ENCODE measurements at places on chromosomes 7 and 10. TPM values are rescaled to one million over a fixed set of nuclear protein-coding genes. Genes with fewer than 3 reads are reported as not detected.
A peak's percentile ranks its signal among the peaks of the same experiment; 100 is the strongest.

DNA sequence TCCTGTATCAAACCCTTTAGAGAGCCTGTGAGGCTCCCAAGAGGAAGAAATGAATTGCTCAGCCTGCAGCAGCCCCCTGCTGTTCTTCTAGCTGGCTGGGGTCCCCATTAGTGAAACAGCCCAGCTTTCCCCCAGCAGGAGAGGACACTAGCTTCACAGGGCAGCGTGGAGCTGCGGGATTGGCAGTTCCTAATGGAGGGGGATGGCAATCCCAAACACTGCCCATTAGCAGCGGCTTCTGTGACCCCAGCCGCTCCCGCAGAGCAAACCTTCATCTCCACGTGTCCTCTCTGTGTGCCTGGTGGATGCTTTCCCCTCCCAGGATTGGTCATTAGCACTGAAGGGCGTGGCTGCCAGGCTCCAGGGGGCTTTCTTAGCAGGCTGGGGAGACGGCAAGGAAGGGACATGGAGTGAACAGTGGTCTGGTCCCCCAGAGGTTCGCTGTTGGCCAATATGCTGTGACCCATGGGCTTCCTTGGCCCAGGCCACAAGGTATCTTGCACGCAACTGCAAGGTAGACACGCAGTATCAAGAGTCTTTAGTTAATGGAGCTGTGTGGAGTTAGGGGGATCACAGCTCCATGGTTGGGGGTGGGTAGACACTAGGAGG, 322.5 kb upstream of the ZMIZ1 start:
- H3K27me3 ChIP-seq, result peaks cover 16% of the 10 kb centered on the region
- no peaks in the 10 kb centered on the region for H3K36me3 ChIP-seq
- DNase-seq, result no peak
- no peak overlapping the region for H3K4me3 ChIP-seq
- no peak overlapping the region for H3K27ac ChIP-seq

DNA sequence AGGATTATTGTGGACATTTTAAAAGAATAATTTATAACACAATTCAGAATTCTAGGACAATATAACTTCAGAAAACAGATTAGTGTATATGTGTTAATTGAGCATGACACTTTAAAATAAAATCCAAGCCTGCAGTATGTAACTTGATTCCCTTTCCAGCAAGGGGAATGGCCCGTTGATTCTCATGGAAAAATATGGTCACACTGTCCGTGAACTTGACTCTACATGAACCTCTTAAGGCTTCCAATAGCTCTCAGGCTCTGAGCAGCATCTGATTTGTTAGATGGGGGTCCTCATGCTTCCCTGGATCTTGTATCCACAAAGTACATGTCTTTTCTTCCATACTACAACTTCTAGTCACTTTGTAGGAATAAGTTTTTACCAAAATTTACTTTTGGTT, 85.5 kb upstream of the AKR1E2 start:
- no peaks in the 10 kb centered on the region for H3K36me3 ChIP-seq
- peaks cover 17% of the 10 kb centered on the region for H3K27me3 ChIP-seq
- no peaks in the 10 kb centered on the region for H3K4me1 ChIP-seq
- no peak for DNase-seq
- H3K27ac ChIP-seq, result no peak overlapping the region

NKX1-2 gene
- total RNA-seq, result 0.04 TPM

LIPN gene
- total RNA-seq, result not detected

KCNH2 gene
- 368 TPM for total RNA-seq

GRCh38 chr10:101189461-101190401, 39.5 kb downstream of the LBX1 start:
- no peak overlapping the region for H3K4me3 ChIP-seq
- DNase-seq, result no peak
- peaks cover 3% of the 10 kb centered on the region for H3K27me3 ChIP-seq
- H3K27ac ChIP-seq, result no peak overlapping the region
- H3K4me1 ChIP-seq, result peaks cover 2% of the 10 kb centered on the region
- H3K36me3 ChIP-seq, result no peaks in the 10 kb centered on the region

GRCh38 chr7:155002411-155003091, 373 bp downstream of the PAXIP1 start:
- H3K27ac ChIP-seq, result peak overlapping the region; percentile 79
- H3K36me3 ChIP-seq, result peaks cover 49% of the 10 kb centered on the region
- DNase-seq, result no peak
- peaks cover 17% of the 10 kb centered on the region for H3K4me1 ChIP-seq
- H3K27me3 ChIP-seq, result no peaks in the 10 kb centered on the region
- peak overlapping the region; percentile 84 for H3K4me3 ChIP-seq

GRCh38 chr10:34098821-34099567, 716.1 kb downstream of the PARD3 start:
- H3K36me3 ChIP-seq, result no peaks in the 10 kb centered on the region
- no peaks in the 10 kb centered on the region for H3K4me1 ChIP-seq
- no peak overlapping the region for H3K4me3 ChIP-seq
- H3K27me3 ChIP-seq, result peaks cover 5% of the 10 kb centered on the region

- no peaks in the 10 kb centered on the region for H3K36me3 ChIP-seq
- no peak for DNase-seq
- no peak overlapping the region for H3K4me3 ChIP-seq
- H3K27ac ChIP-seq, result no peak overlapping the region
Measured at GRCh38 chr10:11208908-11209829, 191.5 kb downstream of the CELF2 start.

- DNase-seq, result no peak
- H3K4me3 ChIP-seq, result no peak overlapping the region
- no peak overlapping the region for H3K27ac ChIP-seq
- H3K27me3 ChIP-seq, result no peaks in the 10 kb centered on the region
- no peaks in the 10 kb centered on the region for H3K36me3 ChIP-seq
Measured at GRCh38 chr10:110013630-110014293, 6.0 kb downstream of the ADD3 start.

OR13A1 gene
- 0.13 TPM for total RNA-seq

- no peak overlapping the region for H3K4me3 ChIP-seq
- no peaks in the 10 kb centered on the region for H3K27me3 ChIP-seq
- no peak overlapping the region for H3K27ac ChIP-seq
Measured at GRCh38 chr10:49518982-49519578, 19.8 kb downstream of the ERCC6 start.

COL28A1 gene
- 0.13 TPM for total RNA-seq

SLK gene
- total RNA-seq, result 21.6 TPM

ZNF727 gene
- total RNA-seq, result not detected

TDRD1 gene
- not detected for total RNA-seq

KDM7A gene
- 7.8 TPM for total RNA-seq

- no peaks in the 10 kb centered on the region for H3K27me3 ChIP-seq
- no peak for DNase-seq
- H3K36me3 ChIP-seq, result no peaks in the 10 kb centered on the region
- H3K4me1 ChIP-seq, result no peaks in the 10 kb centered on the region
- no peak overlapping the region for H3K4me3 ChIP-seq
Measured at GRCh38 chr7:37796138-37796775, 52.1 kb upstream of the NME8 start.

- DNase-seq, result no peak
- no peaks in the 10 kb centered on the region for H3K27me3 ChIP-seq
- peak overlapping the region; percentile 55 for H3K27ac ChIP-seq
- H3K4me1 ChIP-seq, result peaks cover 76% of the 10 kb centered on the region
- peaks cover 22% of the 10 kb centered on the region for H3K36me3 ChIP-seq
Measured at GRCh38 chr10:48464871-48465736, 139.8 kb downstream of the ARHGAP22 start.

ZYX gene
- 130 TPM for total RNA-seq

GRCh38 chr7:3206101-3206500, 95.0 kb upstream of the SDK1 start:
- H3K4me1 ChIP-seq, result no peaks in the 10 kb centered on the region
- H3K36me3 ChIP-seq, result no peaks in the 10 kb centered on the region
- H3K4me3 ChIP-seq, result no peak overlapping the region

LLCFC1 gene
- not detected for total RNA-seq

GRCh38 chr10:57867241-57867640, 400.5 kb downstream of the IPMK start:
- H3K4me3 ChIP-seq, result no peak overlapping the region
- no peak for DNase-seq
- H3K4me1 ChIP-seq, result no peaks in the 10 kb centered on the region
- no peaks in the 10 kb centered on the region for H3K36me3 ChIP-seq

DNA sequence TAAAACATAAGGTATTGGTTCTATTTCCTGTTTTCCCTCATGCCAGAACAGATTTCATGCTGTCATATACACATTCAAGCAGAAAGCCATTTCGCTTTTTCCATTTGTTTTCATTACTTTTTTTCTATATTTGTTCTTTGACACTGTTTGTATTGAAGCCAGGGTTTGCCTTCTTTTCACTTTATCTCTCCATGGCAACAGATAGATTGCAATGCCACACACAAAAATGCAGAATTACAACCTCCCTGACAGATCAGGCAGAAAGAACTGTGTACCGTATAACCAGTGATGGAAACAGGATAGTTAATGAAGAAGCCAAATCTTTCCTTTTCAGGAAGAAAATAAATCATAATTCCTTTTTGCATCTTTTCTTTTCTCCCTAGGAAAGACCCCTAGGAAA, 103.0 kb upstream of the PCGF5 start:
- H3K27me3 ChIP-seq, result no peaks in the 10 kb centered on the region
- no peaks in the 10 kb centered on the region for H3K4me1 ChIP-seq
- no peak overlapping the region for H3K27ac ChIP-seq
- DNase-seq, result no peak

GRCh38 chr10:94097656-94098055, 103.9 kb downstream of the PLCE1 start:
- no peaks in the 10 kb centered on the region for H3K36me3 ChIP-seq
- no peak overlapping the region for H3K27ac ChIP-seq
- no peak overlapping the region for H3K4me3 ChIP-seq
- no peaks in the 10 kb centered on the region for H3K4me1 ChIP-seq
- H3K27me3 ChIP-seq, result 0 out of 2 replicates have a peak, but pooled peaks cover 5% of the 10 kb centered on the region

GRCh38 chr7:67595431-67596180, 599.0 kb downstream of the TYW1 start:
- H3K27me3 ChIP-seq, result peaks cover 13% of the 10 kb centered on the region
- no peak for DNase-seq
- no peaks in the 10 kb centered on the region for H3K4me1 ChIP-seq
- no peaks in the 10 kb centered on the region for H3K36me3 ChIP-seq
- no peak overlapping the region for H3K4me3 ChIP-seq
- H3K27ac ChIP-seq, result no peak overlapping the region

BTBD16 gene
- total RNA-seq, result not detected

DNA sequence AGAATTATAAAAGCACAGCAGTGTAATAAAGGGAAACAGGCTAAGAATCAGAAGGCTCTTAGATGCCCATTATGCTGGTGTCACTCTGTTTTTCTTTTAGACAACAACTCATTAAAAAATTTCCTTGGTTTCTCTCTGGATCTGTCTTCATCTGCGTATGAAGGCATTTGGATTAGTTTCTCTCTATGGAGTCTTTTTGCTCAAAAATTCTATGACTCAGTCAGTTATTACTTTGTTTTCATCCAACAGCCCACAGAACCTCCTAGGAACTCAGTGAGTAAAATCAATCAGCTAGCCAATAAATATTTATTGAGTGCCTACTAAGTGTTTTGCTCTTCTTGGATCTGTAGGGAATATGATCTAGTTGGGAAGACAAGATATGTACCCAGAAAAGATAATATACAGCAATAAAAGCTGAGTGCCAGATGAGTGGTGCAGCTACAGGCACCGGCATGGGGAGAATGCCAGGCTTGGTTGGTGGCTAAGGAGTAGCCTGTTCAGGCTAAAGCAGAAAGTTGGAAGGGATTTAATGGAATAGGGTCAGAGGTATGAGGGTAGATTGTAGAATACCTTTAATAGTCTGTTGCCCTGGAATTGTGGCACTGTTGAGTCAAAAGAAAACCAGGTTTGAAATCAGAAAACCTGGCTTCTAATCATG, 156.2 kb downstream of the LRRC4 start:
- no peak overlapping the region for H3K27ac ChIP-seq
- no peak for DNase-seq
- peaks cover 29% of the 10 kb centered on the region for H3K36me3 ChIP-seq
- H3K4me1 ChIP-seq, result peaks cover 2% of the 10 kb centered on the region
- no peaks in the 10 kb centered on the region for H3K27me3 ChIP-seq
- no peak overlapping the region for H3K4me3 ChIP-seq

DNA sequence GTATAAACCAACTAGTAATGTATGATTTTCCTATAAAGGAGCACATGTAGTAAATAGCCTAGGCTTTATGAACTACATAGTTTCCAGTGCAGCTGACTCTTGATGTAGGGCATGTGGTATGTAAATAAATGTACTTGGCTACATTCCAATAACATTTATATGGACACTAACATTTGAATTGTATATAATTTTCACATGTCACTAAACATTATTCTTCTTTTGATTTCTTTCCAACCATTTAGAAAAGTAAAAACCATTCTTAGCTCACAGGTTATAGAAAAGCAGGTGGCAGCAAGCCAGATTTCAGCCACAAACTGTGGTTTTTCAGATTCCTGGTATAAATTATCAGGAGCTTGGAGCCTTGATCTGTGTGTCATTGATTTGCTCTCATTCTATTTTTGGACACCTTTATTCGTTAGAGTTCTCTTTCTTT, 1182.0 kb downstream of the CNTNAP2 start:
- H3K27me3 ChIP-seq, result no peaks in the 10 kb centered on the region
- no peak overlapping the region for H3K27ac ChIP-seq
- no peaks in the 10 kb centered on the region for H3K4me1 ChIP-seq

DNA sequence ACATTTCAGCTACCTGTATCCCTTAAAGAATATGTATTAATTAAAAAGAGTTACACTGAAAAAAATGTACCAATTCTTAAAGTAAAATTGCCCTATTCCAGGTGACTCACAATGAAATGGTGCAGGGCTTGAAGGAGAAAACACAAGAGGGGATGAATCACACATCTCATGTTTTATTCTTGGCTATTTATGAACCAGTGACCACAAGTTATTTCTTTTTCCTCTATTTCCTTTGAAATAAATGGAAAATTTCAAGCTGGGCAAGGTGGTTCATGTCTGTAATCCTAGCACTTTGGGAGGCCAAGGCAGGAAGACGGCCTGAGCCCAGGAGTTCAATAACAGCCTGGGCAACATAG, 106.8 kb downstream of the UBE2H start:
- H3K4me1 ChIP-seq, result peaks cover 25% of the 10 kb centered on the region
- no peak overlapping the region for H3K27ac ChIP-seq
- no peaks in the 10 kb centered on the region for H3K36me3 ChIP-seq

FAM221A gene
- total RNA-seq, result not detected

PLEKHS1 gene
- total RNA-seq, result not detected

GRCh38 chr10:63391812-63392211, 74.0 kb downstream of the JMJD1C start:
- no peaks in the 10 kb centered on the region for H3K4me1 ChIP-seq
- no peaks in the 10 kb centered on the region for H3K36me3 ChIP-seq
- H3K27ac ChIP-seq, result no peak overlapping the region
- no peak overlapping the region for H3K4me3 ChIP-seq
- DNase-seq, result no peak

Data from K562 (cell line).